Mesenteric fat pad (tissue), 1 donor: ENCODE measurements at places on chromosomes 7 and 10. TPM values are rescaled to one million over a fixed set of nuclear protein-coding genes. Genes with fewer than 3 reads are reported as not detected.

Gene GRM3
- not detected for total RNA-seq

Gene BTBD16
- total RNA-seq = not detected

Gene SDK1
- total RNA-seq = 7.5 TPM

Gene LRIT1
- not detected for total RNA-seq

GRCh38 chr10:10587744-10588393 is 429.8 kb upstream of the CELF2 start:
- no peak for DNase-seq

DNA sequence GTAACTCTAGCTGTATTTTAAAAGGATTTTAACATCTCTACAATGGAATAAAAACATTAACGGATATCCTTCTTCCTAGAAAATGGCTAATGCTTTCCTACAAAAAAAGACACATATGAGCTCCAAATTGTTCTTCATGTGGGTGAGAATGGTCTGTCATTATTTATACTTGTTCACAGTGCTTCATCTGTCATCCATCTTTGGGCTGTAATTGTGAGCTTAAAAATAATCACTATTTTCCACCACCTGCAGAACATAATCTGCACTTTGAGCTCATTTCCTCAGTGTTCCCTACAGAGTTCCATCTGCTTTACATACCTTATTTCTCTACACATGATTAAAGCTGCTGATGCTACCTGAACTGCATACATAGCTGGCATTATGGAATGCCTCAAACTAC is 979.1 kb upstream of the C7orf33 start:
- no peak for DNase-seq

DNA sequence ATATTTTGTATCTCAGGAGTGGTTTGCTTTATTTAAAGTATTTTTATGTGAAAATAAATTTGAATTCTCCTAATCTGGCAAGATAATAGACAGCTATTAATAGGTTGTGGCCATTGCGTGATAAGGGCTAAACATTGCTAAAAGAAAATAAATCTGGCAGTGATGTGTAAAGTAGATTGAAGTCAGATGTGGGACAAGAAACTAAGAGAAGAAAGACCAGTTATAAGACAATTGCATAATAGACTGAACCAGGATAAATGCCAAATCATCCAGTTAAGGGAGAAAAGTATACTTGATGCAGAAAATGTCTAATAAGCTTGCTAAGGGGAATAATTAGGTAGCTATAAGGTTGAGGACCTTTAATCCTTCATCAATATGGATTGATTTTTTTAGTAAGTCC is 197.5 kb upstream of the CSTF2T start:
- no peak for DNase-seq

DNA sequence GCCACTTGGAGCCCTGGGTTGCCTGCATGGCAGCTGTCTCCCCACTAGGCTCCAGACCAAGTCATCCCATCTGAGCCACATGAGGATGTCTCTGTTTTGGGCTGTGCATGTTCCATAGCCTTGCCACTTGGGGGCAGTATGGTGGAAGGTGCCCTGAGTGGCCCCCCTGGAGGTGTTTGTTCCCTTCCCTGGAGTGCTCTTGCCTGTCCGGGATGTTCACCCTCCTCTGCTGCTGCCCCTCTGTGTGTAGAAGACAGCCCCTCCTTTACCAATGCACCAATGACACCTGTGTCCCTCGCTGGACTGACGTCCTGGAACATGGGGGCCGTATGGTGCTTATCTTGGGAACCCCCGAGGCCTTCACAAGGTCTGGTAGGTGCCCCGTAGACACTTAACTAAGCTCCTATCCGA is 100.2 kb downstream of the ACTR3B start:
- no peak for DNase-seq

DNA sequence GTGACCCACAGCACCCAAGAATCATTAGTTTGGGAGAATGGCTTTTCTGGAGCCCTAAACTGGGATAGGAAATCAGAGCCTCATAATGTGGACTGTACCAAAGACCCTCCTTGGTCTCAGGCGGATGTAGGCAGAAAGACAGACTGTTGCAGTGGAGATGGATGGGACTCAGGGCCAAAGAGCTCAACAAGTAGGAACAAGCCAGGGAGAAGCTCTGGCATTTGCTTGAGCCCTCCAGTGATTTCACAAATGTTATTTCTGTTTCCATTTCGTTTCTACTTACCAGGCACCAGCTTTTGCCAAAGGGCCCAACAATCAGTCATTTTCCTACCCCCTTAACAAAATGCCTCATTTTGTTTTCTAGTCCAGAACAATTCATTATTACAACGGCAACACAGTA is 762.7 kb downstream of the KCNMA1 start:
- no peak for DNase-seq

DNA sequence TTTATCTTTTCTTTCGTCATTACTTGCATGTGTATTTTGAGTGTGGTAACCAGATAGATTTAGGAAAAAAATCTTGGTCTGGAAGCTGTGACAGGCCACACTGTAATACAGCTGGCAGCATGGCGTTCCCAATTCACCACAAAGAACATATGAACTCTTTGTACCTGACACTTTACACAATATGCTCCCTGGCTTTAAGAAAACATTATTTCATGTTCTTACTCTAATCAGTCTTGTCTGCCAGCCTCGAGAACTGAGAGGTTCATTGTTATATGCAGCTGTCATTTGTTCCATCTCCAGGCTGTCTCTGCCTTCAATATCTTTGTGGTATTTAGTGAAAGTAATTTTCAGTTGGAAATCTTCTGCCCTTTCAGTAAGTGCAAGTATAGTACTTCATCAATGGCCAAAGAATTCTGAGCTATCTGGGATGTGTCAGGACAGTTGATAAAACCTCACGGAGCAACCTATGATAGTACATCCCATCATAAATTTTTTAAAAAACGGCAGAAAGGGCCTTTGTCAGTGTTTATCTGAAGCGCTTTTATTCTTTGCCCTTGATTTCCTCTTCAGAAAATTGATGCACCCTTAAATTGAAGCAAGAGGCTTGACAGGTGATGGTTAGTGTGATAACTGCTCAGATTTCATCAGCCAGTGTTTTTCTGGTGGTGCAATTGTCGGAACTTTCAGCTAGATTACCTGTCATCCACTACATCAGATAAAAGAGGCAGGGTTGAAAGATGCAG is 146.3 kb upstream of the SP8 start:
- DNase-seq = no peak
